Cardiac septum (tissue), 1 donor: ENCODE measurements at places on chromosomes 12 and 14. TPM values are rescaled to one million over a fixed set of nuclear protein-coding genes. Genes with fewer than 3 reads are reported as not detected.

GRCh38 chr12:93689076-93689834 lies 12.1 kb downstream of the CRADD start:
- no peak for DNase-seq

- DNase-seq: no peak
These were observed 841.5 kb upstream of the FLRT2 start for GRCh38 chr14:84688297-84689025.

- DNase-seq: no peak
These were observed 907.0 kb downstream of the BCL11B start for GRCh38 chr14:98364961-98365360.

CORO1C gene
- 74.7 TPM for total RNA-seq

- DNase-seq: no peak
These were observed 37.2 kb downstream of the IFNG start for GRCh38 chr12:68122236-68122920.

- no peak for DNase-seq
These were observed 30.3 kb downstream of the FAIM2 start for GRCh38 chr12:49873361-49873934.

DNA sequence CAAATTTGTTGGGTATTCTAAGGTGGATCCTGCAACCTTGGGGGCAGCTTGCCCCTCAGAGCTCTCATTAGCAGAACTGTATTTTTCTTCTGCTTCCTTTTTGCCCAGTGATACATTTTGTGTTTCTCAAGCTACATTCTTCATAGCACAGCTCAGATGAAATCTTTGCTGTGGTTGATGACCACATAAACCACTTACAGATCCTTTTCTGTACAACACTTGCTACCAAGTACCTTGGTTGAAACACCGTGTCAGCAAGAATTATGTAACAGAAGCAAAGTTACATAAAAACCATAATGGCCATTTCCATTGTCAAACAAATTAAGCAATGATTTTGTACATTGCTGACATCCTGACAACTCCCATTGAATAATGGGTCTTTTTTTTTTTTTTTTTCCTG lies 9.7 kb upstream of the PLBD1 start:
- DNase-seq: no peak
